Suppressor macrophage treated with lipopolysaccharide for 1 hour (primary cell): ENCODE measurements at places on chromosomes 4 and X.

DNA sequence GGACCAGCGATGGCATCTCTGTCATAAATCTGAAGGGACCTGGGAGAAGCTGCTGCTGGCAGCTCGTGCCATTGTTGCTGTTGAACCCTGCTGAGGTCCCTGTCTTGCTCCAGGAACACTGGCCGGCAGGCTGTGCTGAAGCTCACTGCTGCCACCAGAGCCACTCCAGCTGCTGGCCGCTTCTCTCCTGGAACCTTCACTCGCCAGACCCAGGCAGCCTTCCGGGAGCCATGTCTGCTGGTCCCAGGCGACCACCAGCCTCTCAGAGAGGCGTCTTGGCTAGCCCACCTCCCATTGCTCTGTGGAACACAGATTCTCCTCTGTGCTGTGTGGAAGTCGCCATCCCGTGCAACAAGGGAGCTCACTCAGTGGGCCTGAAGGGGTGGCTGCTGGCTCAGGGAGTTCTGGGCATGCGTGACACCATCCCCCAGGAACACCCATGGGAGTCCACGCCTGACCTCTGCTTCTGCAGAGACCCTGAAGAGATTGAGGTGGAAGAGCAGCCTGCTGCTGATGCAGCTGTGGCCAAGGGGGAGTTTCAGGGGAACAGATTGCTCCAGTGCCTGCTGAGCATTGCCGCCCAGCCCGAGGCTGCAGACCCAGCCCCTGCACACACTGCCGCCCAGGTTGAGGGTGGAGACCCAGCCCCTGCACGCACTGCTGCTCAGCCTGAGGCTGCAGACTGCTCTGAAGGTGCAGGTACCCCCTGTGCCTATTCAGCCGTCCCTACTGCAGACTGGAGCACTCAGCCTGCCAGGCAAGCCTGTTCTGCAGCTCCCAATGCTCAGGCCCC, 33.1 kb upstream of the CYP4V2 start:
- no peak for DNase-seq

DNA sequence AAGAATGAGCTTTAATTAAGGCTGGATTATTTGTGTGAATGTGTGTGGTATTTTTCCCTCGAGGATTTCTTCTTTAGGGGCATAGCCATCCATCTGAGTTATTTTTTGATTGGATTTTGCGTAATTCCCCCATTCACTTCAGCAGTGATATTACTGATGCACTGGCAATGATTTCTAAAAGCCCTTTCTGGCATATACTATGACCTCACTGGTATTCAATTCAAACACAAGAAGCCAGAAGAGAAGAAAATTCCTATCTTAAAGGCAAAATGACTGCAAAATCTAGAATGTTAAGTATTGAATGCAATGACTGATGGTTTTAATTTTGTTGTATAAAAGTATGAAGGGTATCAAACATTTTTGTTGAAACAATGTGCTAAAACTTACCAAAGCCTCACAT, 71.1 kb upstream of the DDIT4L start:
- DNase-seq, result no peak

DNA sequence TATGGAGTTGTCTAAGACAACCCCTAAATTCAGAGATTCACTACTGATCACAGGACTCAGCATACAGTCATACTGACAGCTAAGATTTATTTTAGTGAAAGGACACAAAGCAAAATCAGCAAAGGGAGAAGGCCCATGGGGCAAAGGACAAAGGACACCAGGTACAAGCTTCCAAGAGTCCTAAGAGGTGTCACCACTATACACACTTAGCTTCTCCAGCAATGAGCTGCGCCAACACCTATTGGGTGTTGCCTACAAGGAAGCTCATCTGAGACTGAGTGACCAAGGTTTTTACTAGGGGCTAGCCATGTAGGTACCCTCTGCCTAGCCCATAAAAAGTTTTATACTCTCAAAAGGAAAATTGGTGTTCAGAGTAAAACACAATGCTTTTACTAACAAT, 55.4 kb upstream of the PABPC1L2A start:
- DNase-seq, result no peak

DNA sequence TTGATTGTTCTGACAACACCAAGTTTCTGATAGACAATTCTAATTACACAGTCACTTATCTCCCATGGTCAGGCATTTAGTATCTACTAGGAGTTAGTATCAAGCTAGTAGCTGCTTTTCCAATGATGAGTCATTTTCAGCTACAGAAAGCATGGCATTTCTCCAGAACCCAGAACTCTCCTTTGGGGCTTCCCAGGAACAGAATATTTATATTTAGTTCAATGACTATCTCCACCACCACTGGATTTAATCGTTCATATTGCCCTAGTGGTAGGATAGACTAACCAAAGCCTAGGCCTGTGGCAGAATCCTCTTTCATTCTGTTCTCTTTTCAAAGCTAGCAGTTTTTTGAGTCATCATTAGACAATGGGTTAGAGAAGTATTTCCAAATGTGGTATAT, 569.4 kb downstream of the GABRG1 start:
- no peak for DNase-seq

- DNase-seq, result peak; percentile 92
Measured at GRCh38 chrX:38800981-38801845, at the start of gene MID1IP1. Gene MID1IP1 (plus strand): TSS chrX:38801459. CDS start chrX:38804947, 3,488 bp downstream.

GRCh38 chr4:59664771-59665170, 1535.4 kb upstream of the ADGRL3 start:
- DNase-seq, result no peak

- DNase-seq, result no peak
Measured at GRCh38 chr4:23392860-23393458, 496.9 kb downstream of the PPARGC1A start.

DNA sequence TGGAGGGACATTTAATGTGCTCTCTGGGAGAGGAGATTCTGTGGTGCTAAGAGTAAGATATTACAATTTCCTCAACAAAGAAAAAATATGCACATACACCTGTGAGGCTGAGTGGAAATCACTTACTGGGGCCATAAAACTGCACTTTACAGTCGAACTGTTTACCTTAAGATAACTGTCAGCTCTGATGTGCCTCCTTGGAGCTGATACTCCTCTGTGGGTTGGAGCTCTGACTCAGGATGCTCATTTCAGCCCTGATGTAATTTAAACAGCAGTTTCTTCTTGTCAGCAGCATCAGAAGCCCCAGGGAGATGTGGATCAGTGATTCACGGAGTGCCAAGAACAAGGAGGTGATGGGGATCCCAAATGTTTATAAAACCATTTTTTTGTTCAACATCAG, 241.9 kb upstream of the SFRP2 start:
- no peak for DNase-seq

- no peak for DNase-seq
Measured at GRCh38 chrX:39022106-39022505, 220.8 kb downstream of the MID1IP1 start.

DNA sequence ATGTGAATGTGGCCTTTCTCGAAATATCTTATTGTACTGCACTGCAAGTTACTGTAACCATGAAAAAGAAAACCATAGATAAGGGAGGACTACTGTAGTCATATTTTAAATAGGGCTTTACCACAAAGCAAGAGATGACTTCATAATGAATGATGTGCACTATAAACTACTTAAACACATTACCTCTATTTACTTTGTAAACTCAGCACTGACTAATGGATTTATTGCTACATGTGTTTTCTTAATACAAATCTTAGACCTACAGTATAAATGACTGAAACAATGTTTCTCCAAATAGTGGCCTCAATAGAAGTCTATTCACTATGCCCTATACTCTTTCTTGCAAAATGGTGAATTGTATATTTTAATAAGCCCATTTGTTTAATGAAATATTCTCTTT, 61.1 kb downstream of the HDX start:
- no peak for DNase-seq

GRCh38 chr4:166862032-166862431, 372.3 kb downstream of the SPOCK3 start:
- no peak for DNase-seq

- peak; percentile 46 for DNase-seq
Measured at GRCh38 chr4:41514766-41515481, 23.0 kb upstream of the LIMCH1 start.

DNA sequence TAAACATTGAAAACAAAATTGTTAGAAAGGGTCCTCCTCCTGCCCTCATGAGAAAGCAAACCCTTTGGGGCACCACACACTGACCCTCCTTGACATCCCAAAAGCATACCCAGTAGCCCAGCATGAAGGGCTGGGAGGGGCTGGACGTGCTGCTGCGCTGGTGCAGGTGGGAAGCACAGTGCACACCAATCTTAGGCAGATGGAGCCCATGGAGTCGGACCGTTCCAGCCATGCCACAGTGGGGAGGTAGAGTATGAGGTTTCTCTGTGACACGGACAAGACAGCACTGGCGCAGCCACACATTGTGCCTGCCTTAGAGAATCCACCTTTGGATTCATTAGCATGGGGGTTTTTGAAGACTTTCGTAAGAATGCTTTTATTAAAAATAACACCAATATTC, 544.2 kb upstream of the FRG1 start:
- no peak for DNase-seq

GRCh38 chr4:129561886-129562671, 466.1 kb downstream of the C4orf33 start:
- DNase-seq, result no peak

DNA sequence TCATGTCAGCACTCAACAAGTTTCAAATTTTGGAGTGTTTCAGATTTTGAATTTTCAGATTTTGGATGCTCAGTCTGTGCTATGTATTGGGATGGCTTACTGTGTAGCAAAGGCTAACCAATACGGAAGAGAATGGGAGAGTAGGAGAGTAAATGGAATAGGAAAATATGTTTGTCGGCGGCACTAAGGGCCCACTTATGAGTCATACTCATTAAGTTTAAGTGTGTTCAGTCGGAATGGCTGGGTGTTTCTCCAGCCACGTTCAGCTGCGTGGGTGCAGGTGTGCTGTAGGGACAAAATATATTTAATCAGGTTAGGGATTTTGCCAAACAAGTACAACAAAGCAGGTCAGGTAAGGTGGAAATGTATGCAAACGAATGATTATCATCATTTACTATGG, 13.6 kb downstream of the FTHL17 start:
- DNase-seq, result no peak

DNA sequence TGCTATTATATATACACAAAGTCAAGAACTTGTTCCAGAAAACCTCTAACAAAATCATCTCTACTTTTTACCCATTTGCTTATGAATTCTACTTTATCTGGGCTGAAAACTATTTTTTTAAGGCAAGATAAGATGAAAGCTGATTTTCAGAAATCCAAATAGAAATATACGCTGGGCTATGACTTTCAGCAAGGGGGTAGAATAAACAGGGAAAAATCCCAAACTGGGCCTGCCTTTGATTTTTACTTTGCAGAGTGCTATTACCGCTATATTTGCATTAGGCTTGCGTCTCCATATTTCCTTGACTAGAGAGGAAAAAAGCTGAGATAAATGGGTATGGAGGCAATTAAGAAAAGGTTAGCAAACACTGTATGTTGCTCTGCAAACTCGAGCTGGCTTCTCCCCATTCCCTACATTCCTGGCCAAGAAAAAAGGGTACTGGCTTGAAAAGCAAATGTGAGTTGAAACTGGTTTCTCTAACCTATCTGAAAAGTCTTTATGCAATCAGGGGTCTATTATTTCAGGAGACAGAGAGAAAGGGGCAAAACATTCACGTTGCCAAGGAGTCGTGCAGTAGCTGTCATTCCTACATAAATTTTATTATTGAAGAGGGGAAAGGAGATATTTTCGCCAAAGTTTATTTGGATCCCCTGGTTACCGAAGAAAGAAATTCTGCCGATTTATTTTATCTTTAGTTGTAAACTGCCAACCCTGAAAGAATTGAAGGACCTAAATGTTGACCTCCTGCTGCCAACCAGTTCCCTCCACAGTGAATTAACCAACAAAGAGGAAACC, 2.2 kb downstream of the TMEM47 start:
- DNase-seq, result no peak

DNA sequence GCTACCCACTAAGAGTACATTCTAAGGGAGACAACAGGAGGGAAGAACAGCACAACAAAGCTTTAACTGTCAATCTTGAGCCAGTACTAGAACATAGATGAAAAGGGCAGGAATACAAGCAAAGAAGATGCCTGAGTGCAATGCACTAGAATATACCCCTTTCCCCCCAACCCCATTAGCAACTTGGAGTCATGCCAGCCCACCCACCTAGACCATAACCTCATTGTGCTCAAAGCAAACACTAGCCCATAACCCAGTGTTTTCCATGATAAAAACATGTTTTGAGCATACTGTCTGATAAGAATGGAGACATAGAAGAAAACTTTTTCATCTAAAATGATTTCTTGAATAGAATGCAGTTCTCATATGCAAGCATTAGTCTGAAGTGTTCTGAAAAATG, 183.2 kb downstream of the RAP1GDS1 start:
- no peak for DNase-seq

DNA sequence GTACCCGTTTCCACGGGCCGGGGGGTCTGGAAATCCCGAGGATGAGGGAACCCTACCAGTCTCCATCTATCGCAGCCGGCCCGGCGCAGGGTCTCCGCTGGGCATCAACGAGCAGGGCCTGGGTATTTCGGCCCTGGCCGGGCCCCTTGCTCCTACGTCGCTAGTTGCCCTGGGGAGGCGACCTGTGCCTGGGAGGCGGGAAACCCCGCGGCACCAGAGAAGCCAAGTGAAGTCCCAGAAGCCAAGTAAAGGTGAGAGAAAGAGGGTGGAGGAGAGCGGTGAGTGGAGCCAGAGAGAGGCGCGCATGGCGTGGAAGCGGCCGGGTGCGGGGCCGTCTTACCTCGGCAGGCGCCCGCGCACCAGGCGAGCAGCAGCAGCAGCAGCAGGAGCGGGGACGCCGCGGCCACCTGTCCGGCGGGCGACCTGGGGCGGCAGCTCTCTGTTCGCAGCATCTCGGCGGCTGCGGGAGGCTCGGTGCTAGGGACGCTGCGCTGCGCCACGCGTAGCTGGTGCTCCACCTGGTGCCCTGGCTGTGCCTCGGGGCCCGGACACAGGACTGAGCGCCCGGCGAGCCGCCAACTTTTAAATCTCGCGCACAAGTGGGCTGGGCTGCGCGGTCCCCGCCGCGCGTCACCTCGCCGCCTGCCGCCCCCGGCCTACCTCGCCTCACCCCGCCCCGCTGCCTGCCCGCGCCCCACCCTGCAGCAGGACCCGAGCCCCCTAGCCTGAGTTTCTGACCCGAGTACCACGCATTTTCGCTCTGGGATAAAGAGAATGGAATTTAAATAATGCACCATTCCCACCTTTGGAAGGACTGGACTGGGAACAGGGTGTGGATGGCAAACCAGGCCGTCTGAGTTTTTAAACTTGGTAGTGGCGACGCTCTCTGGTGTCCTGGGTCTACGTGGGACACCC, at the start of gene NMU:
Gene NMU, minus strand, starts transcription at position 558 of the 915 bp plus-strand sequence. Its CDS starts 106 bp downstream, at position 452.
- peak; percentile 14 for DNase-seq

DNA sequence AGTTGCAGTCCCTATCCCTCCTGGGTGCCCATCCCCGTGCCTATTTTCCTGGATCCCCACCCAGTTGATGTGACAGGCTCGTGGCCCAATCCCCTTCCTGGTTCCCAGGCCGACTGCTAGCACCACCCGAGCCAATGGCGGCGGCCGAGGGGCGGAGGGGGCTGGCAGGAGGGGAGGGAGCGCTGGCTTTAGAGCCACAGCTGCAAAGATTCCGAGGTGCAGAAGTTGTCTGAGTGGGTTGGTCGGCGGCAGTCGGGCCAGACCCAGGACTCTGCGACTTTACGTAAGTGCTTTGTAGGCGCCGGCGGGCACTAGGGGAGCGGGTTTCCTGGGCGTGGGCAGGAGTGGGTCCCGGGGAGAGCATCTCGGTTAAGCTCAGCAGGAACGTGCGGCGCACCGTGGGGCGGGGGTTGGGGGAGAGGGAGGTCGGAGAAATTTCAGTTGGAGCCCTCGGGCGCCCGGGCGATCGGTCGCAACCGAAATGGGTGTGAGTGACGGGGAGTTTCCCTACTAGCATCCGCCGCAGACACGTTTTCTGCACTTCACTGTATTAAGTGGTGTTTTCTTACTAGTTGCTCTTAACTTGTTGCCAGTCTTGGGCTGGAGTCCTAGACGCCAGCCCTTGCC, at the start of gene PLS3:
Gene PLS3, plus strand, starts transcription at position 197 of the 627 bp plus-strand sequence. CDS start 49,077 bp downstream, outside the sequence.
- peak; percentile 30 for DNase-seq
